Metanephros (tissue), 2 donors: ENCODE measurements at places on chromosomes 1 and 21. TPM values are rescaled to one million over a fixed set of nuclear protein-coding genes. Genes with fewer than 3 reads are reported as not detected.

Gene SMIM11
- total RNA-seq = 19.6 TPM

Gene GPR161
- 14.5 TPM for total RNA-seq

Gene TMOD4
- 12.4 TPM for total RNA-seq

Gene F11R
- total RNA-seq = 96.5 TPM

Gene LRRIQ3
- 2.6 TPM for total RNA-seq

Gene CSF3R
- 30.0 TPM for total RNA-seq

Gene TSPAN2
- 15.5 TPM for total RNA-seq

Gene CDCP2
- total RNA-seq = 0.41 TPM

Gene ZNF362
- total RNA-seq = 33.2 TPM

Gene GORAB
- 11.3 TPM for total RNA-seq

Gene BGLAP
- 2.1 TPM for total RNA-seq

Gene OLIG2
- 0.06 TPM for total RNA-seq

Gene NPR1
- 61.4 TPM for total RNA-seq

Gene NUF2
- 14.4 TPM for total RNA-seq

Gene LCE6A
- total RNA-seq = not detected

Gene B3GALT2
- total RNA-seq = 8.8 TPM

Gene FAM163A
- 0.53 TPM for total RNA-seq

Gene TCHH
- total RNA-seq = 0.06 TPM

Gene HAO2
- total RNA-seq = 30.5 TPM

Gene SERPINC1
- total RNA-seq = not detected
